Activated T-cell treated with anti-CD3 and anti-CD28 coated beads for 24 hours (primary cell): ENCODE measurements at places on chromosomes 6 and 20.
A peak's percentile ranks its signal among the peaks of the same experiment; 100 is the strongest.

GRCh38 chr6:21664314-21665109 lies 71.0 kb downstream of the SOX4 start:
- no peak for DNase-seq

- DNase-seq, result no peak
Measured at GRCh38 chr6:135071541-135071940, 16.9 kb upstream of the HBS1L start.

- no peak for DNase-seq
Measured at GRCh38 chr20:24584538-24585356, 115.3 kb downstream of the SYNDIG1 start.

GRCh38 chr6:129936329-129937165 lies 75.4 kb upstream of the TMEM244 start:
- peak; percentile 20 for DNase-seq

DNA sequence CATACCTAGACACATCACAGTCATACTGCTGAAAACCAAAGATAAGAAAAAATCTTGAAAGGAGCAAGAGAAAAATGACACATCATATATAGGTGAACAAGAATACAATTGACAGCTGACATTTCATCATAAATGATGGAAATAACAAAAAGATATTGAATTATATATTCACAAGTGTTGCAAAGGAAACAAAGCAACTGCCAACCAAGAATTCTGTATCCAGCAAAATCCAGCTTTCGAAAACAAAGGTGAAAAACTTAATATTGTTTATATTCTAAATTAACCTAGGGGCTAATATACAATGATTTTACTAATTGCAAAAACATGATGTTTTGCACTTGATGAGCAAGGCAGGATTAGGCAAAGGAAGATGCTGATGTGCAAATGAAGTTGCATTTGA lies 84.3 kb downstream of the MOXD1 start:
- DNase-seq, result no peak

DNA sequence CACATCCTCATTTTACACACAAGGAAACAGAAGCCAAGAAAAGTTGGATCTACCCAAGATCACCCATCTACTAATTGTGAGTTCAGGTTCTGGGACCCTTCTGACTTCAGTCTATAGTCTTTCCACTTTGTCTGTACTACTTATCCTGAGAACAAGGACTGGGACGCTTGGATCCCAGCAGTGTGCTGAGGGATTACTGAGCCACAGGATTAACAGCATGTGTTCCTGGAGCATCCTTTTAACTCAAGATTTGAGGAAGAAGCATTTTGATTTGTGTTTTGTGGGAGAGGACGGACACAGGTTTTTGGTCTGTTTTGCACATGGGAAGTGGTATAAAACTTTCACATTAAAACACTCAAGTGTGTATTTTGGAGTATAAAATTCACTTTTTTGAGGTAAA lies 4.4 kb downstream of the ENPP4 start:
- DNase-seq, result no peak

GRCh38 chr6:26065952-26066380 lies 21.3 kb upstream of the HFE start:
- peak; percentile 39 for DNase-seq

DNA sequence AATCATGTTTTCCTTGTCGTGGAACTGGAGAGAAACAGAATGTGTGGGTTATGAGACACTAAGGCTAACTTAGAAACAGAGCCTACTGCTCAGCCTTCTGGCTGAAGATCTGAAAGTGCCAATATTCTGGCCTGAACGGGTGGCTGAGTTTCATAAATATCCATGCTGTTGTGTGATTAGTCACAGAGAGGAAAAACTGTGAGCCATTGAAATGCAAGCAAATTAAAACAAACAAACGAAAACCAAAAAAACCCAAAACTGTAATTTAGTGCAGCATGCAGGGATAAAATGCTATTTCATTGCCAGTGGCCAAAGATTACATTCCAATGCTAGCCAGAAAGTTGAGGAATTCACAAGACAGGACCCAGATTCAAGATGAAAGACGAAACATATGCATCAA lies 315.1 kb downstream of the UBE3D start:
- no peak for DNase-seq
